ENCODE measurements at places on chromosomes 7 and 10.

- DNase-seq: no peak
These were observed 54.3 kb upstream of the ZNF800 start for GRCh38 chr7:127446842-127447241.

- DNase-seq: no peak
These were observed 365.5 kb upstream of the PFKP start for GRCh38 chr10:2701802-2702201.

GRCh38 chr7:99040104-99040958 is 103.6 kb downstream of the SMURF1 start:
- DNase-seq: peak; percentile 76

DNA sequence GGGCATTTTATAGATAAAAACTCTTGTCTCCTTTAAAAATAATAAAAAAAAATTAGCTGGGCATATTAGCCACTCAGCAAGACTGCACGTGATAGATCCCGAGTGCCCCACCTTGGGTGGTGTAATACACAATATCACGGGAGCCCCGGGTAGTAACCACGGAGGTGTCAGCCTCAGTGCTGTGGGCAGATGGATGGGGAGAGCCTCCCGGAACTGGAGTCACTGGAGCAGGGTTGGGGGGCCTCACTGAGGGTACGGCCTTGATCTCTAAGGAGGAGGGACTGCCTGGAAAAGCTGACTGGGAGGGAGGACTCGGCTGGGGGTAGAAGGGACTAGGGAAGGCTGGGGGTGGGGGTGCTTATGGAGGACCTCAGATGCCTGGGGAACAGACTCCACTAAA is 12.6 kb downstream of the LEP start:
- DNase-seq: no peak

DNA sequence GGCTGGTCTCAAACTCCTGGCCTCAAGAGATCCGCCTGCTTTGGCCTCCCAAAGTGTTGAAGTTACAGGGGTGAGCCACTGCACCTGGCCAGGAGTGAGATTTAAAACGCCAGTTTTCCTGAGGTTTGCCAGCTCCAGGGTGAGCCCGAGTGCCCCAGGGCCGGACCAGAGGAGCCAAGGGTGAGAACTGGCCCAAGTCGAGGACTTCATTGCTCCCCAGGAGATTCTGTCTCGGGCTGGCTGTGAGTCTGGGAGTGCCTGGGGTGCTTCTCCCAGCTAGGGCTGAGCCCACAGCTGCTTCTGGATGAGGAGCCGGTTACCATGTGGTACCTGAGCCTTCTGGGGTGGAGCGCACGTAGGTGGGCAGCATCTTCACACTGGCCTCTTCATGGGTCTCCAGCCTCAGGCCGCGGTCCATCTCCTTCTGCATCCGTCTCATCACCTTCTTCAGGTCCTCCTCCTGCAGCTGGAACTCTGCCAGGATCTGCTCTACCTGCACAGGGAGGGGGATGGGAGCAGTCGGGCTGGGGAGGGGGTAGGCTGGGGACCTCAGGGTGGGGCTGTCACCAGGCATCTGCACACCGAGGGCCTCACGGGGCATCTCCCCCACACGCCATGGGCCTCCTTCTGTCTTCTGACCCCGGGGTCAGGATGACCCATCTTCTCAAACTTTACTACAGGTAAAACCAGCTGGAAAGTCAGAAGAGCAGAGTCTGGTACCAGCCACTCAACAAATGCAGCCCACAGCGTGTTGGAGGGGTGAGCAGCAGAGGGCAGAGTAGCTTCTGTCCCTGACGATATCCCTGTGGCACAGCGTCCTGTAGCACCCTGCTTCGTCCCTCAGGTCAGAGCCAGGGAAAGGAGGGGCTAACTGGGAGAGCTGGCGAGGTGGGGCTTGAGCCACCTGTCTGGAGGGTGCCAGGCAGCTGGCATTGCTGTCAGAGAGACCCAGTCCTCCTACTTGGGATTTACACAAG is 12.1 kb upstream of the MYL7 start:
- no peak for DNase-seq

GRCh38 chr7:117674617-117675016 is 194.8 kb downstream of the CFTR start:
- DNase-seq: no peak

DNA sequence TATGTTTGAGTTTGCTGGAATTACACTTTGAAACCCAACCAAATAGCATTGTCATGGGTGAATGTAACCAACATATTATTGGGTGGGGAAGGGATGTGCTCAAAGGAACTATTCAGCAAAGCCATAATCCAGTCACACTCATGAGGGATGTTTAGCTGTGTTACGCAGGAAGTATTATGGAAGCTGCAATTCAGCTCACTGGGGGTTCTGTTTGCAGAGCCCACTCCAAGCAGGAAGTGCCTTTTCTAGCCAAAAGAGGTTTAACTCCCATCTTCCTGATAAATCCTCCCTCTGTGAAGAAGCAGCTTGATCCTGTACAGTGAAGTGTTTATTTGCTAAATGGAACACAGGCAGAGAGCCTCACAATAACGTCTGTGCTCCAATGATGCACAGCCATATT is 172.5 kb downstream of the GLI3 start:
- DNase-seq: no peak

DNA sequence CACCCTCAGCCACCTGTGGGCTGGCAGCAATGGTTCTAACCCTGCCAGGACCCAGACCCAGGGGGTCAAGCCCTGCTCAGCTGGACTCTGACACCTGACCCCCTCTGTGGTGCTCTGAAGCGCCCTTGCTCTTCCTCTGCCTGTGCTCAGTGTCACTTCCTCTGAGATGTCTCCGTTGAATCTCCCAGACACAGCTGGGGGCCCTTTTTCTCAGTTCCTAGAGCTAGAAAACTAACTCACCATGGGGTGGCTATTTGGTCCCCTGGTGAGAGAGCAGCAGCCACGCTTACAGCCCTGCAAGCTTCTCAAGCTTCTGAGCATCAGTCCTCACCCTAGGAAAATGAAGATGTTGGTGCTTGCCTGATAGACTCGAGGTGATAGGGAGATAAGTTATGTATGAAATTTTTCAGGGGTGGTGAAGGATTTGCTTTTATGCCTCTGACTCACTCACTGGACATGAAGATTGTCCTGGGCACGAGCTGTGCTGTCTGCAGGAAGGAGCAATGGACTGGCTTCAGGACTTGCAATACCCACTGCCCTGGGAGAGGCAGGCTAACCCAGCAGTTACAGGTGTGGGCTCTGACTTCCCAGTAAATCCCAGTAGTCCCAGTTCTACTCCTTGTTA is 29.6 kb downstream of the COL13A1 start:
- DNase-seq: no peak

- DNase-seq: peak; percentile 46
These were observed 41.1 kb downstream of the SIRT1 start for GRCh38 chr10:67925449-67926005.

DNA sequence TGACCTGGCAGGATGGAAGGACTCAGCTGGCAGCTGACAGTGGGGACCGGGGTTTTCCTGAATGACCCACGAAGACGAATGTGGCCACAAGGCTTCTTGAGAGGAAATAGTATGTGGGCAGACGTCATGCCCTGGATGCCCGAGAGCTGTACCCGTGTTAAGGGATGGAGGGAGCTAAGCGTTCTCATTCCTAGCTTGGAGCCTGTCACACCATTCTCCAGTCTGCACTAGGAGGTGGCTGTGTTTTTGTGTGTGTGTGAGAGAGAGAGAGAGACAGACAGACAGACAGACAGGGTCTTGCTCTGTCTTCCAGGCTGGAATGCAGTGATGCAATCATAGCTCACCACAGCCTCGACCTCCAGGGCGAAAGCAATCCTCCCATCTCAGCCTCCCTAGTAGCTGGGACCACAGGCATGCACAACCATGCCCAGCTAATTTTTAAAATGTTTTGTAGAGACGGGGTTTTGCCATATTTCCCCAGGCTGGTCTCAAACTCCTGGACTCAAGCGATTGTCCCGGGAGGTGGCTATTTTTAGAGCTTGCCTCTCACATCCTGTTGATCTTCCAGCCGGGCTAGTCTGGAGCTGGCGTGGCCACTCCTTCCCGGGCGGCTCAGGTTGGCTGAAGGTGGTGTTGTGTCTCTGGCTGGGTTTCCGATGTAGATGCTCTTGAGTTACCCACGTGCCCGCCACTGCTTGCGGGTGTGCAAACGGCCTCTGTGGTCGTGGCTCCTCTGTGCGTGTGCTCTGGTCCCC is 2.1 kb downstream of the AMZ1 start:
- DNase-seq: no peak

GRCh38 chr10:86313621-86314041 is 53.0 kb downstream of the GRID1 start:
- DNase-seq: no peak

- peak; percentile 91 for DNase-seq
These were observed 23.6 kb upstream of the SEMA3C start for GRCh38 chr7:80942261-80943041.

- no peak for DNase-seq
These were observed 11.6 kb downstream of the PDLIM1 start for GRCh38 chr10:95279042-95279820.

DNA sequence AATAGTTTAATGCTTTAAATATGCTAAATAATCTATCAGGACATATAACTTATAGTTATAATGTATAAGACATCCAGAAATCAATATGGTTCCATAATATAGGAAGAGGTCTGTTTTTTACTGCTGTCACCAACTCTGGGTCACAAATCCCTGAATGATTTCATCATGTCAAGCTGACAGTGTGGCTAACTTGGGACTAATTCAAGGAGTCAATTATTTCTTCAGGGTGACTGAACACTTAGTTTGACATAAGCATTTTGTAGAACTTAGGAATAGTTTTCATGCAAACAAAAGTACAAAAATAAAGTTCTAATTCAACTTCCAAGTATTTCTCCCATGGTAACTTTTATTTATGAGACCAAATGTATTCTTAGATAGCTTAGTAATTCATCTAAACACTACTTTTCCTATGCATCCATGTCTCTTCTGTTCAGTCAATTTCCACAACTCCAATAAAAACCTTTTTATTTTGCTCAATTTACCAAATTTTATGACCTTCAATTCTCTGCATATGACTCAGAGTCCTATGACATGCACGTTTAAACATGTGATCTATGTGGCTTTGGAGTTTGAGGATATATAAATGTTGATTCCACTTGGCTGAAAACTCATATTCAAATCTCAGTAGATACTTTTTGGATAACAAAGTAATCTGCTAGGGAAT is 40.3 kb upstream of the GNAT3 start:
- peak; percentile 54 for DNase-seq

GRCh38 chr7:105136221-105136620 is 122.2 kb downstream of the KMT2E start:
- DNase-seq: no peak

- DNase-seq: no peak
These were observed 2.5 kb downstream of the KAT6B start for GRCh38 chr10:74828946-74829345.

DNA sequence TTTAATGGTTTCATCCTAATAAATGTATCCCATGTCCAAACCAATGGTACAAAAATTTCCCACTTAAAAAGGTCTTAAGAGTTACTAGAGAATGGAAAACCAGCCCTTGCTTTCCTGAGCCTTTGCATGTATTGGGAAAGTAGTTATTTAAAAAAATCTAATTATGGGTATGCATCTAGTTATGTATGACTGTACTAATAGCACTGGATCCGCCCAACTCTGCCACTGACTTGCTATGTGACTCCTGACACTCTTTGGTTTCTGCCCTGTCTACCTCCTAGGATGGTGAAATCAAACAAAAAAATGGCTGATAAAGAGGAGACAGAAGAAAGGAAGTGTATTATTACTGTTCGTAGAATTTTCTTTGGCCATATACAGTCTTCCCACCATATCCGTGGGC is 110.4 kb upstream of the CCDC6 start:
- DNase-seq: no peak

DNA sequence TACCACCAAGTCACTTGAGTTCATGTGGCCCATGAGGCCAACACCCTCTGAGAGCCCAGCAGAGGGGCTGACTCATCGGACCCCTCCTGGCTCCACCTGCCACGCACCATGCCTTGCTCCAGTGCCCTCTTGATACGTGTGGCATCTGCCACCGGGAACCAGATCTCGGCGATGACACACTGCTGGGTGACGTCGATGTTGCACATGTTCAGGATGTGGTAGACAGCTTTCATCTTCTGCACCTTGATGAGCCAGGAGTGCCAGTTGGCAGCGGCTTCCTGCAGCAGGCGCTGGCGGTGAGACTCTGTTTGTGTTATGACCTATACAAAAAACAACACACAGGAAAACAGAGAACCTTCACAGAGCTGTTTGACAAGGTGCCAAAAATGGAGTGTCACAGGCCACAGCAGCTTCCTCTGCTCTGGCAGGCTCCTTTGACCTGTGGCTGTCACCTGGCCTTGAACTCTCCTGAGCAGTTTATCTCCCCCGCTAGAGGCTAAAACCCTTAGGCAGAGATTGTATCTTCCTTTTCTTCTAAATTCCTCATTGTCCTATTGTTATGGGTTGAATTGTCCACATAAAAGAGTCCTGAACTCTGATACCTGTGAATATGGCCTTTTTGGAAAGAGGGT is 45.2 kb upstream of the TMEM213 start:
- DNase-seq: no peak

GRCh38 chr7:39540320-39540719 is 25.9 kb upstream of the YAE1 start:
- DNase-seq: no peak

GRCh38 chr7:2820508-2820934 is 23.6 kb downstream of the GNA12 start:
- DNase-seq: peak; percentile 93

DNA sequence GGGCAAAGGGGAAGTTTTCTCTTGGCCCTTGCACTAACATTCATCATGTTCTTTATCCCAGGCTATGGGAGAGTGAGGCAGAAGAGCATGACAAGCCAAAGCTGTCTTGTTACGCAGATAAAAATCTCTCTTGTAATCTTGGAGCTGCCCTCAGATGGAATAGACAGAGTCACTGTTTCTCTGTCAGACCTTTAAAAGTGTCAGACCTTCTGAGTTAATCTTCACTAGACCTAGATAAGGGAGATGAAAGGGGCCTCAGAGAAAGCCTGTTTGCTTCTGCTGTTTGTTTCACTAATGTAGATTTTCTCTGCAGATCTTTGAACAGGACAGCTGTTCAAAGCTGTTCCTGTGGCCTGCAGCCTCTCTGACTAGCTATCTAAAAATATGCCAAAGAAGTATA is 112.9 kb downstream of the KIF20B start:
- no peak for DNase-seq

- DNase-seq: no peak
These were observed 310.6 kb downstream of the SEMA3D start for GRCh38 chr7:84876061-84876821.

GRCh38 chr7:54769203-54769602 is 10.2 kb upstream of the SEC61G start:
- DNase-seq: no peak

GRCh38 chr7:84998665-84999064 is 188.2 kb downstream of the SEMA3D start:
- no peak for DNase-seq

DNA sequence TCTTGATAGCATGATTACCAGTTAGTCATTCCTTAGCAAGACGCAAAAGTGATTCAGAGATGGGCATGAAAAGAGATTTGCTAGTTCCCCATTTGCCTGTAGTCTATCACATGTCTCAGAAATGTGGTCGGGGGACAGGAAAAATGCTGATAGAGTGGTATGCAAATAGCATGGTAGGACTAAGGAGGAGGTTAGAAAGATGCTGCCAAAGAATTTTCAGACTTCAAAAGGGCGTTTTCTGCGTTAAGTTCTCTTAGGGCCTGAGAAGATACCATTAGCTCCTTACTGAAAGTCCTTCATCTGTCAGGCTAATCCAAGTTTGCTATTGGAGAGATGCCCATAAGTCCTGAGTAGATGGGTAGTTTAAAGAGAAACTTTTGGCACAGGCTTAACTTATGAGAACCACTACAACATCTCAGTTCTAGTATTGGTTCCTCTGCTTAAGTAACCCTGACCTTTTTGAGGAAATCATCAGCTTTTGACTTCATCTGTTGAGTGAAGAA is 2.7 kb downstream of the CALD1 start:
- DNase-seq: no peak
